Liver (tissue), 10 donors: ENCODE measurements at places on chromosomes 2 and 18. TPM values are rescaled to one million over a fixed set of nuclear protein-coding genes. Genes with fewer than 3 reads are reported as not detected.
A peak's percentile ranks its signal among the peaks of the same experiment; 100 is the strongest.

The CRACDL gene
- total RNA-seq = 0.17 TPM

The DTNA gene
- 3.2 TPM for total RNA-seq

The TDRD15 gene
- 0.75 TPM for total RNA-seq

The RIT2 gene
- total RNA-seq = not detected

The CHRNA1 gene
- total RNA-seq = not detected

The DNAH7 gene
- total RNA-seq = under 0.01 TPM

The ALKAL2 gene
- total RNA-seq = not detected

The ANKRD30BL gene
- not detected for total RNA-seq

DNA sequence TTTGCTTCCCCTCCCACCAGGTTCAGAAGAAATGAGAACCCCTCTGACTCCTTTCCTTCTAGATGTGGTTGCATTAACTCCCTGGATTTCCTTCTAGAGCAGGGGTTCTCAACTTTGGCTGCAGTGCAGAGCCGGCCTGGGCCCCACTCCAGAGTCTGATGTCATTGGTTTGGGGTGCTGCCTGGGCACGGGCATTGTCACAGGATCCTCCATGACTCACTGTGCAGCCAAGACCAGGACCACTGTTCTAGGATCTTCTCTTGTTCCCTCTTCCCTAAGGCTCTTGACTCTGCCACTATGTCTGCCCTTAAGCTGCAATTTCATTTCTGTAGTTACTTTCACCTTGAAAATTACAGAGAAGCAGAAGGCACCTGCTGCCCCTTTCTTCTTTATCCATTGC lies 31.8 kb downstream of the TBC1D8 start:
- H3K27me3 ChIP-seq = no peaks in the 10 kb centered on the region
- H3K4me1 ChIP-seq = peaks cover 73% of the 10 kb centered on the region
- no peak overlapping the region for H3K4me3 ChIP-seq
- H3K36me3 ChIP-seq = no peaks in the 10 kb centered on the region
- peak overlapping the region; percentile 89 for H3K27ac ChIP-seq

GRCh38 chr2:168157926-168158325 lies 89.5 kb downstream of the STK39 start:
- no peaks in the 10 kb centered on the region for H3K4me1 ChIP-seq
- no peak for DNase-seq
- no peak overlapping the region for H3K4me3 ChIP-seq
- no peaks in the 10 kb centered on the region for H3K27me3 ChIP-seq

- H3K27me3 ChIP-seq = no peaks in the 10 kb centered on the region
- H3K4me1 ChIP-seq = no peaks in the 10 kb centered on the region
- DNase-seq = no peak
- H3K36me3 ChIP-seq = no peaks in the 10 kb centered on the region
Measured at GRCh38 chr2:236946871-236947270, 138.8 kb upstream of the COPS8 start.

- H3K27ac ChIP-seq = no peak overlapping the region
- no peak for DNase-seq
- H3K36me3 ChIP-seq = no peaks in the 10 kb centered on the region
- H3K4me1 ChIP-seq = no peaks in the 10 kb centered on the region
Measured at GRCh38 chr18:22840606-22841144, 92.5 kb upstream of the RBBP8 start.

GRCh38 chr18:32018331-32019250 lies at the start of gene RNF125:
TSS of gene RNF125 (plus strand) at chr18:32018825. CDS start at chr18:32018864, 39 bp downstream.
- H3K36me3 ChIP-seq = no peaks in the 10 kb centered on the region
- H3K27me3 ChIP-seq = no peaks in the 10 kb centered on the region
- DNase-seq = peak; percentile 66
- peak within 1 kb of the TSS; percentile 95 for H3K27ac ChIP-seq

DNA sequence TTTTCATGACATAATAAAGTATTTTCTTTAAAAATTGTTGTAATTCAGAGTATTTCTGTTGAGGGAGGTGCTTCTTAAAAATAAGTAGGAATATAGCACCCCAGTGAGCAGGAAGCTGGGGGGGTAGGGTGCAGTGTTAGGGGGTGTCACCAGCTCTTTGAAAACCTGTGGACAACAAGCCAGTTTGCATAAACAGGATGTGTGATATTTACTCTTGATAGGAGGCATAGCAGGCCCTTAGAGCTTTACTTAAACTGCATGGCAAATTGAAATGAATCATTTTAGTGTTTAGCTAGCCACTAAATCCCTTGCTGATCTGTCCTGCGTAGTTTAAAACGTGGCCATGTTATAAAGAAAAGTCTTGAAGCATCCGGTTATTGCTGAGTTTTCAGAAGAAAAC lies 8.4 kb downstream of the TGIF1 start:
- H3K27me3 ChIP-seq = no peaks in the 10 kb centered on the region
- H3K4me1 ChIP-seq = peaks cover 10% of the 10 kb centered on the region
- H3K4me3 ChIP-seq = no peak overlapping the region
- H3K27ac ChIP-seq = no peak overlapping the region
- DNase-seq = no peak
- H3K36me3 ChIP-seq = peaks cover 2% of the 10 kb centered on the region

DNA sequence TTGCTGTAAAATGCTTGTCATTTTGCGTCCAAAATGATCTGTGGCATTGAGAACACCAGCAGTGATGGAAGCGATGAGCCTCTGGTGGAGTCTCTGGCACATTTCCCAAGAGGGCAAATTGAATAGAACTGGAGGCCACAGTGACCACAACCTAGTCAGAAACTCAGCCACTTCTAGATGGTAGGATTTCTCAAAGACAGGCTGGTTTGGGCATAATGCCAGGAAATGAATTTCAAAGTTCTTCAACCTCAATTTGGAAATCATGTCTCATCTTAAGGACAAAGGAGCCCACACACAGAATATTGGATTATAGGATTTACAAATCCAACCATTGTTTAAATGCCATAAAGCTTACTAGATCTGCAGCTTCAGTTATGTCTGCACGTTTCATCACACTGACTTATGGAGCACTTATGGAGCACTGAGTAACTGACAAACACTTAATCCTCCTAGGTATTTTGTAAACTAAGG lies 132.1 kb downstream of the COL6A3 start:
- no peak overlapping the region for H3K27ac ChIP-seq
- H3K36me3 ChIP-seq = no peaks in the 10 kb centered on the region
- no peak overlapping the region for H3K4me3 ChIP-seq
- no peaks in the 10 kb centered on the region for H3K4me1 ChIP-seq
- H3K27me3 ChIP-seq = peaks cover 11% of the 10 kb centered on the region

- no peak overlapping the region for H3K27ac ChIP-seq
- no peak overlapping the region for H3K4me3 ChIP-seq
- no peaks in the 10 kb centered on the region for H3K27me3 ChIP-seq
Measured at GRCh38 chr2:46430992-46431391, 48.4 kb upstream of the TMEM247 start.

DNA sequence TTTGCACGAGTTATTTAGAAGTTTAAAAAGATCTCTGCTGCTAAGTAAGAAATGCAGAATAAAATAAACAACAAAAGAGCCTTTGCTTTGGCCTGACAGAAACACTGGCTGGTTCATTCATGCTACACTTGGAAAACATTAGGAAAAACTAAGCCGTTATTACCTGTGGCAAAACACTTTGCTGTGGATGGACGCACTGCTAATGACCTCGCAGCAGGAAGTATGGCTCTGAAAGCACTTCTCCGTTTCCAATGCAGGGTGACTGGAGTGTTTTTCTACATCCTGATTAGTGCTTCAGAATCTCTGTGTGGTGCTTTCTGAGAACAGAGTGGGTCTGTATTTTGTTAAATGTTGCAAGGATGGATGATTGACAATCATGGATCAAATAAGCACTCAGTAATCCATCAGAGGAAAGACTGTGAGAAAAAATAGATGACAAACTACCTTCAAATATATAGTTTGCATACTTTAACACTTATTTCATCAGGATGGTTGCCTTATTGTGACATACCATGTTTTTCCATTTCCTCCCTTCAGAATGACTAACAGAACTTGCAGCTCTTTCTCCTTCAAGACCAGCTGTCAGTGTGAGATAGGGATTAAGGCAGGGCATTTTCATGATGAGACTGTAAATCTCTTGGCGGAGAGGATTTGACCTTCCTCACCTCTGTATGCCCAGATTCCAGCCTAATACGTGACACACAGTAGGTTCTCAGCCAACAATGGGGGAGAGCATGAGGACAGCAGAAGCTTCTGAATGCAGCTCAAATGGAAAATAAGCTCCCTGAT lies 38.0 kb downstream of the LINC00305 start:
- no peak overlapping the region for H3K4me3 ChIP-seq
- no peaks in the 10 kb centered on the region for H3K4me1 ChIP-seq
- H3K27me3 ChIP-seq = no peaks in the 10 kb centered on the region
- no peak for DNase-seq
- H3K27ac ChIP-seq = no peak overlapping the region

GRCh38 chr2:194591192-194591591 lies 1065.8 kb upstream of the SLC39A10 start:
- no peak for DNase-seq
- no peaks in the 10 kb centered on the region for H3K27me3 ChIP-seq
- no peak overlapping the region for H3K4me3 ChIP-seq
- no peaks in the 10 kb centered on the region for H3K36me3 ChIP-seq
- no peak overlapping the region for H3K27ac ChIP-seq

DNA sequence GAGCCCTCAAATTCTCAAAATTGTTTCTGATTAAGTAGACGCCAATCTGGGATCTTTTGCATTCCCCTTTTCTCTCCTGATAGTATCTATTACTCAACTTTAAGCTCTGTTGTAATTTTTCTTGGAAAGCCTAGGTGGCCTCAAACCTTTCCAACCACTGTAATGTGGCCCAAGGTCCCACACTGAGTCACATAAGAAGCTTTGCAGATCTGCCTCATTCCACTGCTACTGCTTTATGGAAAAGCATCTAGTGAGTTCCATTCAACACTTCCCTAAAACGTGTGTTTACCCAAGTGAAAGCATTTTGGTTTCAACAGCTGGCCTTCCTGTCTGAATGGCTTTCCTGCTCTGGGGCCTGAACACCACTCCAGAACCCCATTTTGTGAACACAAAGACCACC lies 493.6 kb upstream of the SPHKAP start:
- H3K27me3 ChIP-seq = no peaks in the 10 kb centered on the region
- no peaks in the 10 kb centered on the region for H3K36me3 ChIP-seq
- no peaks in the 10 kb centered on the region for H3K4me1 ChIP-seq
- no peak overlapping the region for H3K4me3 ChIP-seq
- DNase-seq = no peak
- H3K27ac ChIP-seq = no peak overlapping the region

- peak overlapping the region; percentile 14 for H3K27ac ChIP-seq
- no peak overlapping the region for H3K4me3 ChIP-seq
- no peak for DNase-seq
- H3K4me1 ChIP-seq = no peaks in the 10 kb centered on the region
Measured at GRCh38 chr2:197152451-197153228, 157.9 kb downstream of the ANKRD44 start.

DNA sequence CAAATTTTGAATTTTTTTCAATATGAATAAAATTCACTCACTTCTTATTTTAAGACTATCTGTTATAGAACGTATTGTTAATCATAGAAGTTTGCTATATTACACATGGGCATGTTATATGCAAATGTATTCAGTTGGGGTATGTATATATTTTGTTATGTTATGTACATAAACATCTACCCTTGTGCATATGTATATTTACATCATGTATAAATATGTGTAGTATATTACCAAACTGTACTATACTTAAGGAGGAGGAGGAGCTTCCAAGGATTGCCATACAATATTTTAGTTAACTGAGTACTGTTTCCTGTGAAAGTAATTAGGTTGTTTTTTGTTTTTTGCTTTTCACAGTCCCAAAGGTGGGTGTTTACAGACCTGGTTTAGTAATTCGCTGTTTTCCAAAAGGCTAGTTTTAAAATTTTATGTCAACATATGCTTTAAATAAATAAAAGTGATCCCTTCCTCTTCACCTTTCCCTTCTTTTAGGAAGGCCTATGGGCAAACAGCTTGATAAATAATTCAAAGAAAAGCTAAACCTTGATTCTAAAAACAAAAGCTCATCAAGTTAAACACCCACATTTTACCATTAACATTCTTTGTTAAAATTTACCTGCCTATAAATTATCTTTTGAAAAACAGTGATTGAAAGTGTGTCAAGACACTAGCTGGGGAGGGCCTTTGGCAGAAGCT lies 12.9 kb upstream of the POU3F3 start:
- no peak overlapping the region for H3K4me3 ChIP-seq
- H3K27ac ChIP-seq = no peak overlapping the region
- H3K27me3 ChIP-seq = peaks cover 4% of the 10 kb centered on the region
- H3K36me3 ChIP-seq = no peaks in the 10 kb centered on the region

- no peak for DNase-seq
- H3K27ac ChIP-seq = no peak overlapping the region
- H3K4me3 ChIP-seq = no peak overlapping the region
- no peaks in the 10 kb centered on the region for H3K27me3 ChIP-seq
Measured at GRCh38 chr2:158603986-158604385, 147.2 kb downstream of the PKP4 start.

DNA sequence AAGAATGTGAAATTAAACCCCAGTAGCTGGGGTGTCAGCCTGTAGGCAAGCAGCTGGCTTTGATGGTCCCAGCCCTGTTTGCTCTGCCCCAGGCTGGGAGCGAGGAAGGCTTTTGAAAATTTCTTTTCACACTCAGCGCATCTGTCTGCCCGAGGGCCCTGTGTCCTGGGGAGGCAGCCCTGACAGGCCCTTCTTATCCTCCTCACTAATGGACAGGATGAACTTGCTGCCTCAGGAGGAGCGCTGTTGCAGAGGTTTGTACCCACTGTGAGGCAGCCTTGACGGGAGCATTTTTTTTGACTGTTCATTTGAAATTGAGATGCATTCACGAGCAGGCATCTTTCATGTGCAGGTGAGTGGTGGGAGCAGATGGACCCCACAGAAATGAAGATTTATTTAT lies 62.4 kb downstream of the SERPINB8 start:
- no peaks in the 10 kb centered on the region for H3K36me3 ChIP-seq
- H3K27me3 ChIP-seq = no peaks in the 10 kb centered on the region
- H3K4me3 ChIP-seq = no peak overlapping the region
- no peak overlapping the region for H3K27ac ChIP-seq
- no peak for DNase-seq

DNA sequence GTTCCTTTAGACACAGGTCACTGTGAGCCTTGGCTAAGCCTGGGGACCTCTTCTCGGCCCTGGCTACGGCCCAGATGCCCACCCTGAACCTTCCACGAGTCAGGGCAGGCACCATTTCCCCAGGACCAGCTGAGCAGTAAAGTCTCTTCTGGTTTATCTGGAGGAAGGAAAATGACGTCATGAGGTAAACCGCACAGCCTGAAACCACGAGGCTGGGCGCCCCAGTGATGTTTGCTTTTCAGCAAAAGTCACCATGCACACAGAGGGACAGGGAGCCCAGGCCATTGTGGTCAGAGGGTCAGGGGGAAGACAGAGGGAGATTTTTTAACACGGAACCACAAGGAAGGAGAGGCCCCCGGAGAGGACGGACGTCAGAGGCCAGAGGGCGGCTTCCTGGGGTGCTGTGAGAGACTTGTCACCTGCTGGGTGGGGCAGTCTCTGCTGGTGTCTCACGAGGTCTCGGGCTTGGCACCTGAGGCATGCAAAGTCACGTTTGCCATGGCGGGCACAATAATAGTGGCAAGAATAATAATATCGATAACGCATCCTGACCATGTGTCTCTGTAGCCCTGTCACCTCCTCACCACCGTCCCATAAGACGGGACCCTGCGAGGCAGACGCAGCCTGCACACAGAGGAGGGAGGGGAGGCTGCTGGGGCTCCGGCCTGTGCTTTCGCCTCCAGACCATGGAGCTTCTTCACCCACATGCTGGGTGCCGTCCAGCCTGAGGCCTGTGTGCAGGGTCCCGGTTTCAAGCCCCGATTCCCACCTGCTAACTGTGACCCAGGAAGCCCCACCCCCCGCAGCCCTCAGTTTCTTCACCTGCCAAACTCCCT lies 33.2 kb upstream of the FOSL2 start:
- H3K27ac ChIP-seq = no peak overlapping the region
- DNase-seq = no peak
- peaks cover 15% of the 10 kb centered on the region for H3K4me1 ChIP-seq
- no peak overlapping the region for H3K4me3 ChIP-seq
